ENCODE measurements at places on chromosomes 4 and X.

- DNase-seq = peak; percentile 32
- no peak overlapping the region for H3K4me3 ChIP-seq
- no peaks in the 10 kb centered on the region for H3K4me1 ChIP-seq
- peaks cover 2% of the 10 kb centered on the region for H3K36me3 ChIP-seq
Observed at GRCh38 chr4:98352396-98352795, 91.2 kb downstream of the RAP1GDS1 start.

- no peak overlapping the region for H3K4me3 ChIP-seq
- no peak overlapping the region for H3K27ac ChIP-seq
- no peak for DNase-seq
Observed at GRCh38 chrX:35017284-35017683, 74.7 kb downstream of the FAM47B start.

- DNase-seq = no peak
- H3K4me1 ChIP-seq = no peaks in the 10 kb centered on the region
- no peak overlapping the region for H3K27ac ChIP-seq
- no peaks in the 10 kb centered on the region for H3K36me3 ChIP-seq
- H3K4me3 ChIP-seq = no peak overlapping the region
Observed at GRCh38 chr4:12409507-12410190, 981.0 kb upstream of the HS3ST1 start.

- no peaks in the 10 kb centered on the region for H3K27me3 ChIP-seq
- peaks cover 14% of the 10 kb centered on the region for H3K4me1 ChIP-seq
- no peak overlapping the region for H3K4me3 ChIP-seq
- peak; percentile 85 for DNase-seq
Observed at GRCh38 chr4:103008875-103009729, 10.4 kb downstream of the SLC9B1 start.

DNA sequence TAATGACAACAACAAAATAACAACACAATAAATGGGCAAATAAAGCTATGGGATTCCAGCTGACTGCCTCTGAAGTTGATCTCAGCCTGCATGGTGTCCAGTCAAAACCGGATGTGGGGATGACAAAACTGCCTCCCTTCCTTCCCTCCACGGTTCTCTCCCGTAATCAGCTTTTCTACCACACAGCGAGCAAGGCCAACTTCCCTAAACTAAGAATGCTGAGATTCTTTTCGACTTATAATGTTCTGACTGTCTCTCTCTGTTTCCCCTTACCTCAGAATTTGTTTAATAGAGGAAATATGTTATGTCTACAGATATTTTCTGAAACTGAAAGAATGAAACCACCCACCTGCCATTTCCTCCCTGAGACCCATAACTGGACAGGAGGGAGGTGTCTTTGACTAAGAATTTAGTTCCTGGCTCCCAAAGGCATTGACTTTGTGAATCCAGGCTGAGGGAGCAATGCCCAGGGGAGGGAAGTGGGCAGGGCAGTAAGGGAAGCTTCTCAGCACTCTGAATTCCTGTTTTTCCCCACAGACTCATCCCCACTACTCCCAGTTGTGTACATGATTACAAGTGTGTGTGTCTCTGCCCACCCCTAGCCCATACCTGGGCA, 1.0 kb upstream of the TLR1 start:
- peak overlapping the region; percentile 64 for H3K27ac ChIP-seq
- H3K36me3 ChIP-seq = no peaks in the 10 kb centered on the region
- peaks cover 13% of the 10 kb centered on the region for H3K4me1 ChIP-seq
- no peak for DNase-seq

DNA sequence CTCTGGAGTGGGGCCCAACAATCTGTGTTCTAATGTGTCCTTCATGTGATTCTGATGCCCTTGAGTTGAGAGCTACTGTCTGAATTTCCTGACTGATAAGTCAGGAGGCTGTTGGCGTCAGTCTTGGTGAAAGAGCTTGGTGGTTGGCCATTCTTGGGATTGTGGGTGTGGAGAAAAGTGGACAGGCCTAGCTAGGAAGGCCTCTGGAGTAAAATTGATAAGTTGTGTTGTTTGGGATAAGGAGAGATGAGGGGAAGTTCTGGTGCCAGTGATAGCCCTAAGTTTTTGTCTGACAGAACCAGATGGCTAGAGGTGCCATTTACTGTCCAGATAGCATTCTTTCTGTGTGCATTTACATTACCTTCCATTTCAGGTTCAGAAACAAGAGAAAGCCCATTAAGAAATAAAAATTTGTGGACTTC, 11.7 kb downstream of the NSD2 start:
- no peaks in the 10 kb centered on the region for H3K36me3 ChIP-seq
- peak; percentile 69 for DNase-seq
- H3K27ac ChIP-seq = no peak overlapping the region

DNA sequence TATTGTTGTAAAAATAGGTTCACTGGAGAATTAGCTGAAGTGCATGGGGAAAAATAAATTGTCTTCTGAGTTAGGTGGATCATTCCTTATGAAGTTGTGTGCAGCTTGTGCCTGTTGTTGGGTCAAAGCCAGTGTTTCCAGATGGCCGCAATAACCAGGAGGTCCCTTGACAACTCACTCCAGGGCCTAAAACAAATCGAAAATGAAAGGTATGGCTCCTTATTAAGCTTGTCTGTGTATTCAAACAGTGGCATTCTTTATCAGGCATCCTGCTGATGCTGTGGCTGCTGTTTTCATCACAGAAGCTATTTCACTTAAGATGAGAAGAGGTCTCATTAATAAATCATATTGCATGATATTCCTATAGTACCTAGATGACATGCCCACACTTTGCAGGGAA, 80.2 kb downstream of the GRIA2 start:
- no peak overlapping the region for H3K4me3 ChIP-seq
- no peaks in the 10 kb centered on the region for H3K36me3 ChIP-seq
- no peak overlapping the region for H3K27ac ChIP-seq
- no peaks in the 10 kb centered on the region for H3K4me1 ChIP-seq

DNA sequence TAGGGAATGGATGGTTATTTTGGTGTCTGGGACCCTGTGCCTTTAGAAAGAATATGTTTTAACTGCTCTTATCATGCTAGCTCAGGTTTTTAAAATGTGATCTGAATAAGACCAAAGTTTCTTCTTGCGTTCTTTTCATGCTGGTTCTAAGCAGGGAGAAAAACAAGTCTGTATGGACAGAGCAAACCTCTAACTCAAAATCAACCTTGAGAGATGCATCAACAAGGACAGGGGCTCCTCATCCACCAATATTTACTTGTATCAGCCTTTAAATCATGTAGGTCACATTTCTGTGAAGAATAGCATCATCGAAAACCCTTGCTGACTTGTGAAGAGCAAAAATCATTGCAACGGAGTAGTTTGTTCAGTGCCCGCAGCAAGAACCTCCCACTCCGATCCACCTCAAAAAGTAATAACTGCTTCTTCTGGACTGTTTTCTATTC, 1.2 kb downstream of the ATP10D start:
- H3K36me3 ChIP-seq = no peaks in the 10 kb centered on the region
- H3K4me1 ChIP-seq = peaks cover 13% of the 10 kb centered on the region
- peak; percentile 56 for DNase-seq
- H3K27me3 ChIP-seq = no peaks in the 10 kb centered on the region
- peak overlapping the region; percentile 92 for H3K27ac ChIP-seq
- H3K4me3 ChIP-seq = peak overlapping the region; percentile 77

DNA sequence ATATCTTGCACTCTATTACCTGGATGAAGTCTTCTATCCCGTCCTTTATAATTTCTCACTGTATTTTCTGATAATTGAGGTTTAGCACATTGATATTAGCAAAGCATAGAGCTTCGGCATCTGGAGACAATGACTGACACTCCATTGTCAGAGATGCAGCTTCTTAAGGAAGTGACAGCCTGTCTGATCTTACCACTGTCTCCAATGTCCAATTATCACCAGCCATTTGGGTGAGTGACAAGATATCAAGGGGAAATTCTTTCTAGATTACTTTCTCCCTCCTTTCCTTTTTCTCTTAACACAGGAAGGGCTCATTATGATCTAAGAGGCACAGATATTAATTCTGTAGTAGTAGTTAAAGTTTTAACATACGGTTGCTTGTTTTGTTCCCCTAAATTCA, 86.4 kb downstream of the LDB2 start:
- no peaks in the 10 kb centered on the region for H3K27me3 ChIP-seq
- H3K36me3 ChIP-seq = no peaks in the 10 kb centered on the region
- no peak for DNase-seq

DNA sequence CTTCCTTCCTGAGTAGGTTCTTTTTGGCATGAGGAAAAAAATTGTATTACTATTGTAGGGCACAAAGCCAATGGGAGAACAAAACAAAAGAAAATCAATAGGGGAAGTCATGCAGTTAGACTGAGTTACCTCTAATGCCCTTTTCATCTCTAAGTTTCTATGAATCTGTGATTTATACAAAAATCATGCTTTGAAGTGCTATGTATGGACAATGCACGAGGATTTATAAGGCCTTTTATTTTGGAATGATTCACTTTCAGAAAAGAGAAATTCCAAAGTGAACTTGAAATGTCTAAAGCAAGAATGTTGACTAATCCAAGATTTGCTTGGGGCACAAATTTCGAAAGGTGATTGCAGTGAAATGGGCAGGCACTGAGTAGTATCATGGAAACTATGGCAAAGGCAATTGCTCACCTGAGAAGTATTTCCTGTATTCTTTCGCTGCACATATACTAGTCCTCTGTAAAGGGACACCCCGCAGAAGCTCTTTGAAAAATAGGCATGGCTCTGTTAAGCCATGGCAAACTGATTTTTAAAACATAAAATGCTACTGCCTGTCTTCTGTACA, 52.8 kb downstream of the ADGRG4 start:
- H3K4me3 ChIP-seq = no peak overlapping the region
- H3K36me3 ChIP-seq = no peaks in the 10 kb centered on the region
- no peak overlapping the region for H3K27ac ChIP-seq
- H3K27me3 ChIP-seq = no peaks in the 10 kb centered on the region
- H3K4me1 ChIP-seq = no peaks in the 10 kb centered on the region

DNA sequence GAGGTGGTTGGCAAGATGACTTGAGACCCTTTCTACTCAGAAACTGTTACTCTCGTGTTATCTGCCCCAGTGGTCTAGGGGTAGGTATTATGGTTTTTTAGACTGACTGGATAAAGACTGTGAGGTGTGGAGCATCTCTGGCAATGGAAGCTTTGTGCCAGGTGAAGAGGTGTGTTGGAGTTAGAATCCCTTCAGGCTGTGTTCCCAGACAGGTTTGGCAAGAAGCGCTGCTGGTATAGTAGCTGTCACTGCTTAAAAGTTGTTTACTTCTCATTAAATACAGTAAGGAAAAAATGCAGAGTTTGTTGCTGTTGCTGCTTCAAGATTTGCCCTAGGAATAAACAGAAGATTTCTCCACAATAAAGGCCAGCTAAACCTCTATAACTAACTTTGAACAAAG, 35.3 kb downstream of the AREG start:
- no peaks in the 10 kb centered on the region for H3K4me1 ChIP-seq
- H3K27me3 ChIP-seq = no peaks in the 10 kb centered on the region
- no peak overlapping the region for H3K27ac ChIP-seq
- H3K36me3 ChIP-seq = no peaks in the 10 kb centered on the region

DNA sequence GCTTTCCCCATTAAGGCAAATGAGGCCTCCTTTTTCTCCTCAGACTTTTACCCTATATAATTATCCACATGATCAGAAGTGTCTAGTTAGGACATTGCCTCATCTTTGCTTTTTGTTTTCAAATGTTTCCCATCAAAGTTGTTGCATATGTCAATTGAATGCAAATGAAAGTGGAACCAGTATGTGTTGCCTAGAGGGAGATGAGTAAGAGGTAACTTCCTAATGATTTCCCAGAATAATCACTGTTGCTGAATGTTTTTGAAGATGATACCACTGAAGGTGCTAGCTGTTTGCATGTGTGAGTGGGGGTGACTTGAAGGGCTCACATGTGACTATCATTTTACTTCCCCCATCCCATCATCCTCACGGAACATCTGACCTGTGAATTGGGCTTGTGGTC, 33.9 kb downstream of the PAK3 start:
- no peaks in the 10 kb centered on the region for H3K4me1 ChIP-seq
- no peak for DNase-seq
- no peak overlapping the region for H3K4me3 ChIP-seq
- no peaks in the 10 kb centered on the region for H3K36me3 ChIP-seq

DNA sequence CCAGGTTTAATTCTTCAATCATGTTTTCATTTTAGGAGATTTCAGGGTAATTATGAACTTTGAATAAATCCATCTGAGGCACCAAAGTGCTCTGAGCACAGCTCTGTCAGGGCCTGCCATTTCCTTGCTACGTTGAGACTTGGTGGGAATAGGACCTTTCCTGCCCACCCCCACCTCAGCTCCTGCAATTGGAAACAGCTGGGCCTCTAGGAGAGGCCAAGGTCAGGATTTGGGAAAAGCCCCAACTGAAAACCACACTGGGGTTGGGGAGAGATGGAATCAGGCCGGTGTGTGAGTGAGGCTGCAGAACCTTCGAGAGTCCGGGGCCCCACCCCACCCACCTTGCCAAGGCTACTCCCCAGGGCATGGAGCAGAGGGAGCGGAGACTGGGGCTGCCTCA, 212.7 kb upstream of the BCOR start:
- H3K4me3 ChIP-seq = no peak overlapping the region
- no peak for DNase-seq
- no peaks in the 10 kb centered on the region for H3K4me1 ChIP-seq
- H3K27me3 ChIP-seq = peaks cover 27% of the 10 kb centered on the region
- no peaks in the 10 kb centered on the region for H3K36me3 ChIP-seq

- H3K36me3 ChIP-seq = no peaks in the 10 kb centered on the region
- H3K27ac ChIP-seq = no peak overlapping the region
- peaks cover 15% of the 10 kb centered on the region for H3K27me3 ChIP-seq
- DNase-seq = no peak
- peaks cover 7% of the 10 kb centered on the region for H3K4me1 ChIP-seq
- H3K4me3 ChIP-seq = no peak overlapping the region
Observed at GRCh38 chr4:10667701-10668326, 16.8 kb downstream of the CLNK start.

DNA sequence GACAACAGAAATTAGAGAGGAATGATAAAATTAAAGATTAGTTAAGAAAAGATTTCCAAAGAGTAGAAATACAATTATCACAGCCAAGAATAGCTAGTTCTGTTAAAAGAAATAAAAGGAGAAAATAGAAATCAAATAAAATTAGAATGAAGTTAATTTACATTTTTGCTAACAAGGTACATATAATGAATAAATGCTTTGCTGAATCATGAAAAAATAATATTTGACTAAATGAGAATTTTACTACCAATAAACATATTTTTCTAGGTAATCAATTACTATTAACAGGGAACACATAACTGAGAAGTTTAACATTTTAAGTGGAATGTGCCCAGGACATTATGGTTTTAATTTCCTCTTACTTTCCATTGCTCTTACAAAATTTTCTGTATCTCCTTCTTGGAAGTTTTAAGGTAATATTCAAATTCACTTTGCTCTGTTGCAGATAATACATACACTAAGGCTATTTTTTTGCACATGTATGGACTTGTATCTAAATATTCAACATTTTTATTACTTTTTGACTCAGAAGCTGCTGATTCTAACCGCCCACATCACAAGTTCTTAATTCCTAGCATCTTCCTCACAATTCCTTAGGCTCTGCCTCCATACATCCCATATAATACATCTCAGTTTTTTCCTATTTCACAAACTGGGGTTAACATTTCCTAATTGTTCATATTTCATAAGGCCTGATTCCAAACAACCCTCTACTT, 870.7 kb upstream of the INTU start:
- H3K4me1 ChIP-seq = no peaks in the 10 kb centered on the region
- no peak overlapping the region for H3K4me3 ChIP-seq

All from osteoblast (primary cell).